Choroid plexus epithelial cell (primary cell): ENCODE measurements at places on chromosomes 5 and 9.

DNA sequence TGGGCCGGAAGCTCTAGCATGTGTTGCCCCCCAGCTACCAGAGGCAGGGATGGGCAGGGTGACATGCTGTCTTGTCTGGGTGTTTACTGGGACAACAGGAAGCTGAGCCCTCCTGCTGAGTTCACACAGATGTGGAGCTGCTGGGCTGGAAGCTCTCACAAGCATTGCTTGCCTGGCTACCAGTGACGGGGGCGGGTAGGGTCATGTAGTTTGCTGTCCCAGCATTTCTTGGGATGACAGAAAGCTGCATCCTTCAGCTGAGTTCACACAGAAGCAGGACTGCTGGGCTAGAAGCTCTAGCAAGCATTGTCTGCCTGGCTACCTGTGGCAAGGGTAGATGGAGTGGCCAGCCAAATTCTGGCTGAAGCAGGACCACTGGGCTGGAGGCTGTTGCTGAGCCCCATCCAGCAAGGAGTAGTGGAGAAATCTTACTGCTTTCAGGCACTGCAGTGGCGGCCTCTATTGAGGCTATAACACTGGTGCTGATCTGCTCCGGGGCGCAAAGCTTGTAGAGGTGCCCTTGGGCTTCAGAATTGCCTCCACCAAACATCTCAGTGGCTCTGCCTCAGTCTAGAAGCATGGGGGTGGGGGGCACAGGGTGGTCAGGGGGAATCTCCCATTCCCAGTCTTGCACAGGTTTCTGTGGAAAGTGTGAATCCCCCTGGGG, 25.1 kb downstream of the POLK start:
- DNase-seq: peak; percentile 36

DNA sequence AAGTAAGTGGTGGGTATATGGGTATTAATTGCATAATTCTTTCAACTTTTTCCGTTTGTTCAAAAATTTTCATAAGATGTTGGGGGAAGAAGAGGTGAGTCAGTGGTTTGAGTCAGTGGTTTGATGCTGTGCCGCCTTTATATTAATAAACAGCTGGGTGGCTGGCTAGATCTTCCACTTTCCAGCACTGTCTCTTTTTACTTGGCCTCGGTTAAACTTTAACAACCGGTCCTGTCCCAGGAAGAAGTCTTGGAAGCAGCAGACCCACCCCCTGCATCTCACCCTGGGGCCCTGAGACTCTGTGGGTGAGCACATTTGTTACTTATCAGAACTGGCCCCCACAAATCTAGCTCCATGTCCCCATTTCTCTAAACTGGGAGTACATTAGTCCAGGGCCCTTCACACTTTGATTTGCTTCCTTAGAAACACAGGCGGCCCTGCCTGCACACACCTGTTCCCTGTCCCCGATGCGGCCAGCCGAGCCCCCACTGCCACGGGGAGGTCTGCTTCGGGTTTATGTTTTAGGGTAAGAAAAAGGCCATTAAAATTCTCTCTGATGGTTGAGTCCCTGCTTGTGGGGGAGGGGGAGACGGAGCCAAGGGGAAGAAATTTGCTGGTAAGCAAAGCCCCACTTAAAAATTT, 90.7 kb downstream of the PTCH1 start:
- peak; percentile 25 for DNase-seq

- DNase-seq: peak; percentile 38
Measured at GRCh38 chr9:15942831-15943424, 390.1 kb downstream of the CCDC171 start.

GRCh38 chr9:72718503-72718902, 197.1 kb downstream of the TMC1 start:
- DNase-seq: no peak

DNA sequence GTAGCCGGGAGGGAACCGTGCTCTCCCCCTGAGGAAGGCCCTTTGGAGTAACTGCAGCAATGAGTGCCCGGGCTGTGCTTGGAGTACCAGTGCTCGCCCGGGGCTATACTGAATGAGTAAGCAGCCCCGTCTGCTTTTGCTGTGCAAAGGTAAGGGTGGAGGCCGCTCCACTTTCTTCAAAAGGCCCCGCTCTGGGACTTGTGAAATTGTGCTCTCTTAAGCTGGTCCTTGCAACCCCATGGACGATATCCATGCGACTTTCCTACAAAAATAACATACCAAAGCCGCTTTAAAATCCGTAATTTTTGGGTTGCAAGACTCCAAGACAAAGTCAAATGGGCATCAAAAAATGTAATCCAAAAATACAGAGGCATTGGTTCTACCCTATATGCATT, 578 bp upstream of the TNFAIP8 start:
- DNase-seq: no peak

GRCh38 chr5:17113174-17113958, 104.1 kb upstream of the BASP1 start:
- peak; percentile 93 for DNase-seq

DNA sequence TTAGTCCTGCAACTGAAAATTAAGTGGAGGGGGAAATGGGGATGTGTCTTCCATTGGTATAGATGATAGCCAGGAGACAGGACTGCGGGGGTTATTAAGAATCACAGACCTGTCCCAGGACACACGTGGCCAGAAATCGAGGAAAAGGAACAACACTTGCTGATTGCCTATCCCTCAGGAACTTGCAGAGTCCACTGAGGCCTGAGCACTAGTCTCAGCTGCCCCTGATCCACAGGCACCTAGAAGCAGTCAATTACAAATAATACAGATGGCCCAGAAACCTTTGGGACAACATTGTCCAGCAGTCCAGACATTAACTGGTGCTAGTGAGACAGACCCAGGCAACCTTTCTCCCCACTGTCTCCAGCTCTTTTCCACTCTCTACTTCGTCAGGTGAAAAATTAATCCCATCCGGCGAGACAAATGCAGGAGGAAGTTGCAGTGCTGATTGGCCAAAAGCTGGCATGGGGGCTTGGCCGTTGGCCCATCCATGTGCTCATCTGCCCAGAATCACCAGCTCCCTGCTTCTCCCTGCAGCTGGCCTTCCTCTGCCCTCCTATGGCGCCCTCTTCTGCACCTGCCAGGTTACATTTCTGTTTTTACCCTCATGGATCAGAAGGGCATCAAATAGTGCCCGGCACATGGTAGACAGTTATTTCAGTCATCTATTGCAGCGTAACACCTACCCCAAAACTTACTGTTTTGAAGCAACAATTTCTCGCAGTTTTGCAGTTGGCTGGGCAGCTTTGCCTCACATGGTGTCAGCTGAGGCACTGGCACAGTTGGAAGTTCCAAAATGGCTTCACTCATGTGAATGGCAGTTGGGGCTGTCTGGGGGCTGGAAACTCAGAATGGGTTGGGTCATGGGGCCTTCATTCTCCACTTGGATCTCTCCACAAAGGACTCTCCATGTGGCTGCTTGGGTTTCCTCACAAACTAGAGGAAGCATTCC, 3.6 kb upstream of the B4GALT1 start:
- DNase-seq: peak; percentile 22

DNA sequence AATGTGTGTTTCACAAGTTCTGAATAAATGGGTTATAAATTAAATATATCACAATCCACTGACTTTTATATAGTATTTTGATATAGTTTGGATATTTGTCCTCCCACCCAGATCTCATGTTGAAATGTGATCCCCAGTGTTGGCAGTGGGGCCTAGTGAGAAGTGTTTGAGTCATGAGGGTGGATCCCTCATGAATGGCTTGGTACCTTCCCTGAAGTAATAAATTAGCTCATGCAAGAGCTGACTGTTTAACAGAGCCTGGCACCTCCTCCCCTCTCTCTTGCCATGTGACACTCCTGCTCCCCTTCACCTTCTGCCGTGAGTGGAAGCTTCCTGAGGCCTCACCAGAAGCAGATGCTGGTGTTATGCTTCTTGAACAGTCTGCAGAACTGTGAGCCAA, 127.9 kb upstream of the PALM2AKAP2 start:
- peak; percentile 13 for DNase-seq

GRCh38 chr5:146340260-146341081, 1.8 kb downstream of the POU4F3 start:
- DNase-seq: peak; percentile 66

- no peak for DNase-seq
Measured at GRCh38 chr9:38119560-38120236, 50.7 kb upstream of the SHB start.

DNA sequence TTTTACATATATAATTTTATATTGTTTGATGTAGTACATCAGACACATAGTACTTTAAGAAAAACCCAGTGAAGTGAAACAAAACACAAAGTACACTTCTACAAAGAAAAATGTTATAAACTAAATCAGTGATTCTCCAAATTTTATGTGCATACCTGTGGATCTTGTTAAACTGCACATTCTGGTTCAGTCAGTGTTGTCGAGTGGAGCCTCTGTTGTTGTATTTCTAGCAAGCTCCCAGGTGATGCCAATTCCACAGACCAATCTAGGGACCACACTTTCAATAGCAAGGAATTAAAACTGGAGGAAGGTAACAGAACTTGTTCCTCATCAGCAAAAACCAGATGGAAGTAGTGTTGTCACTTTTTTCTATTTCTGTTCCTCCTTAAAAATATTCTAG, 183.8 kb upstream of the CD180 start:
- no peak for DNase-seq

DNA sequence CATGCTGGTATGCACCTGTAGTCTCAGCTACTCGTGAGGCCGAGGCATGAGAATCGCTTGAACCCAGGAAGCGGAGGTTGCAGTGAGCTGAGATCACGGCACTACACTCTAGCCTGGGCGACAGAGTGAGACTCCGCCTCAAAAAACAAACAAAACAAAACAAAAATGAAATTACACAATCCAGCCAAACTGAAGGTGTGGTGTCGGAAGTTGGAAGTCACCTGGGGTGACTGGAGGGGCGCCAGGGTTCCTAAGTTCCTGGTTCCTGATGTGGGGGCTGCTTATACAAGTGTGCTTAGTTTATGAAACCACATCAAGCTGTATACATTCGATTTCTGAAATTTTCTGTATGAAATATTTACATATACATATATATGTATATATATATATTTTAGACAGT, 3.7 kb upstream of the DOLPP1 start:
- DNase-seq: no peak

- DNase-seq: no peak
Measured at GRCh38 chr5:107518190-107518589, 152.5 kb downstream of the EFNA5 start.

GRCh38 chr9:34547960-34548611, 25.3 kb upstream of the ENHO start:
- DNase-seq: peak; percentile 71

DNA sequence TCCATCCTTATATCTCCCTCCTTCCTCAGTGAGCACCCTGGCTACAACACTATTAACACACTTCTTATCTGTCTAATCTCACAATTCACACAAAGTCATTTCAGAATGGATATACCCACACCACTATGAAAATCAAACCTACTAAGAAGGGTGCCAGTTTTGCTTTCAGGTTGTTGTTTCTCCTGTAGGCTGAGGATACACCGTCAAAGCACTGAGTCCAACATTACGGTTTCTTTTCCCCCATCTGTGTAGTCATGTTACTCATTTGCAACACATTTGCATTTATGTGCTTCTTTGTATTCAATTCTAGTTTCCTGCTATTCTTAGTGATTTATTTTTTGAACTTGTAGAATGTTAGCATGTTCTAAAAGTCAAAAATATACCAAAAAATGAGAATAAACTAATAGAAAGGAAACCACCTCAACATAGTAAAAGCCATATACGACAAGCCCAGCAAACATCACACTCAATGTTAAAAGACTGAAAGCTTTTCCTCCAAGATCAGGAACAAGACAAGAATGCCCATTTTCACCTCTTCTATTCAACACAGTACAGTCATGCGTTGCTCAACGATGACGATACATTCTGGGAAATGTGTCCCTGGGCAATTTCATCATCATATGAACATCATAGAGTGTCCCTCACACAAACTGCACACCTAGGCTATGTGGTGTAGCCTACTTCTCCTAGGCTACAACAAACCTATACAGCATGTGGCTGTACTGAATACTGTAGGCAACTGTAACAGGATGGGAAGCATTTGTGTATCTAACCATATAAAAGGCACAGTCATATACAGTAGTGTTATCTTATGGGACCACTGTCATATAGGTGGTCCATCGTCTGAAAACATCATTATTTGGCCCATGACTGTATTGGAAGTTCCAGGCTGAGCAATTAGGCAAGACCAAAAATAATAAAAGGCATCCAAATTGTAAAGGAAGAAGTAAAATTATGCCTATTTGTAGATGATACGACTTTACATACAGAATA, 6.3 kb downstream of the ROR2 start:
- DNase-seq: no peak

GRCh38 chr5:95565280-95565920, 10.5 kb downstream of the ARSK start:
- DNase-seq: peak; percentile 57
